Right atrium auricular region (tissue), 2 donors: ENCODE measurements at places on chromosomes 11 and 22.

DNA sequence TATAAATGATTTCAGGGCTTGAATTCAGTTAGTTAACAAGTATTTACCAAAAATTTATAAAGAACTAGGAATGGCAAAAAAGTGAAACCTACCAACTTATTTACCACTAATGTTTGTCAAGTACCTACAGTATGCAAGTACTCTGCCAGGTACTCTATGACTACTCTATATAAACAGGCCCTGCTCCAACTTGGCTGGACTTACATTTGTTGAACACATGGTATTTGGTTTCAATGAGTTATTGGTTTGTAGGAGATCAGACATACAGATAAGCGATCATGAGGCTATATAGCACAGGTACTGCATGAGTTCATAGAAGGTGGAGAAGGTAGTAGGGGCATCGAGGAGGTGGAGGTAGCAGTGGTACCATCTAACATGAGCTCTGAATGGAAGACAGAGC is 159.9 kb upstream of the PDGFD start:
- no peak for DNase-seq

DNA sequence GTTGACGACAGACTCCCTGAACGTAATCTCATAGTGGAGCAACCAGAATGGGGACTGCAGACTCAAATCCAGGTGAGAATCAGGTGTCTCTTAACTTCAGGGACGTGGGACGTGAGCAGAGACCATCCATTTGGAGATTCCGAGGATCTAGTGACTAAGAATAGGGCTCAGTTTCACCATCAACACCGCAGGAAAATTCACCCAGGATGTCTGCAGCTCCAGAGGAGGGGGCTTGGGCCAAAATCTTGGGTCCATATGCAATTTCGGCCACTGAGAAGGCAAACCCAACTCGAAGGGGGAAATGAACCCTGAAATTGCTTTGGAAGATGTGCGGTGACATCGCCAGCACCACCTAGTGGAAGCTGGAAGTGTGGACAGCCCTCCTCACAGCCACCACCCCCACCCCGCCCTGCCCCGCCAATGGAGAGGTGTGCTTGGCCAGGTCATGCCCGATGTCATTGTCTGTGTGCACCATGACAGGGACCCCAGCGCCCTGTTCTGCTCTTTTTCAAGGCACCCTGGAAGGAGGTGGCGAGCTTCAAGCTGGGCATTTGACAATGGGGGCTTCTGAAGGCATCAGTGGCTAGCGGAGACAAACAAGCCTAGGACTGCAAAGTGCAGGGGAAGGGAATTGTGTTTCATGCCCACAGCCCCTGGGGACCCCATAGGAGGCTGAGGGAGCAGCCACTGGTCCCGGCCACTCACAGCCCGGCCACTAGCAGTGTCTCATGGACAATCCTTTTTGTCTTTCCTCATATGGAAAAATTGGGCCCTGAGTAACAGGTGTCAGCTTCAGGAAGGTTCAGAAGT is 24.8 kb downstream of the APOL1 start:
- peak; percentile 71 for DNase-seq

DNA sequence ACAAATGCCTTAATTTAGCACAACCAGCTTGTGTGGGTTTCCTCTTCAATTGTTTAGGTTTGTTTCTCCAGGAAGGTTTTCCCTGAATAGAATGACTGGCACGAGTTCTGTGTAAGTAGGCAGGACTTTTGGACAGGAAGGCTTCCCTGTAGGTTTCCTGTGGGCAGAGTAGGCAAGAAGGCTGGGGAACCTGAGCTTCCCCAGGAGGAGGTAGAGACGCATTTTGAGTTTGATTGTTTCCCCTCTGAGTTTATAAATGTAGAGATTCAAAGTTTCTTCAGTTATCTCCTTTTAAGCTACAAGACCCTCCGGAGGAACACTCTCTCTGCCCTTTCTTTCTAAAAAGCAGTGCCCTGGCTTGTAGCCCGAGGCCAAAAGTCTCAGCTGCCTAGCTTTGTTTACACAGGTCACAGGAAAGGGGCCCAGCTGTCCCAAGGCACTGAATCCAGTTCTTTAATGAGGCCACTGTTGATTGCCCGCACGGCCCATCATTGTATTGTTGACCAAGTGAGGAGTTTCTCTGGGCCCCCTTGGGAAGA is 66.6 kb upstream of the RDX start:
- DNase-seq, result no peak

DNA sequence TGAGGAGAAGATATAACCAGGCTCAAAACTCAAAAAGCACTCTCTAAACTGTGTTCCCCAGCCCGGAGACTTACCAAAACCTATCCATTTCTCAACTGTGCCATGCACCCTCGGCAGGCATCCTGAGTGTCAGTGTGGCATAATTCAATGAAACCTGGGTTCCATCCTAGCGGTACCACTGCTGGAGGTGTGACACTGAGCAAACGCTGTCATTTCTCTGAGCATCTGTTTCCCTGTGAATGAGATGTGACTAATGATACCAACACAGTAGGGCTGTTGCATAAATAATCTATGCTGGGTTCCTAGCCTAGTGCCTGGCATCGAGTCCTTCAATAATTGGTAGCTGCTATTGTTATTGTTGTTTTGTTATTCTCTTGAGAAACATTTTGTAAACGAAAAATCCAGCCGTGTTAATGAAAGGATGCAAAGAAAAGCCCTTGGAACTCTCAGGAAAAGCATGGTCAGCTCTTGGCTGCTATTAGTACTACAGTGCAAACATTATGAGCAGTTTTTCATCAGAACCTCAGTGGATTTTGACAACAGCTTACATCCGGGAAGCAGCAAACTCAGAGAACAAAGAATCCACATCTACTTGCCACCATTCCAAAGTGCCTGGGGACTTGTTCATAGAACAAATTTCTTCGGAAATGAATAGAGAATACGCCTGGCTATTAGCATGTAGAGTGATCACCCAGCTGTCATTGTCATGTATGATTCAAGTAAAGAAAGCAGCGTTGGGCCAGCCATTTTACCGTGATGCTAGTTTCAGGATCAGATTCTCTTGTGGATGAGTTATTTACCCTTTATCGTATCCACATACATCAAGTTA is 53.7 kb downstream of the TECTA start:
- no peak for DNase-seq

DNA sequence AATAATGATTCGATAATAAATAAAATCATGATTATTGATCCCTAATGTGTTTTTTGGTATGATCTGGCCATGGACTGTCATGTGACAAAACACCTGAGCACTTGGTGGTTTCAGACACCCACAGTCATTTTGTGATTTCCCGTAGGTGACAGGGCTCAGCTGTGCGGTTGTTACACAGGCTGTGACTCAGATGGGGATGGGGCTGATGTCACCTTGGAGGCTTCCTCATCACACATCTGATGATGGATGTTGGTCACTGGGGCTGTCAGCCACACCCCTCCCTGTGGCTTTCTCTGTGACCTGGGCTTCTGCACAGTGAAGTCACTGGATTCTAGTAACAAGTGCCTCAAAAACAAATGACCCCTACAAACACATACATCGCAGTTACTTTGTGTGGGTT is 995.1 kb downstream of the BRD1 start:
- no peak for DNase-seq

GRCh38 chr11:29449281-29450074 is 567.4 kb downstream of the KCNA4 start:
- DNase-seq, result no peak

- DNase-seq, result no peak
Observed at GRCh38 chr11:12592283-12592682, 81.9 kb upstream of the TEAD1 start.

DNA sequence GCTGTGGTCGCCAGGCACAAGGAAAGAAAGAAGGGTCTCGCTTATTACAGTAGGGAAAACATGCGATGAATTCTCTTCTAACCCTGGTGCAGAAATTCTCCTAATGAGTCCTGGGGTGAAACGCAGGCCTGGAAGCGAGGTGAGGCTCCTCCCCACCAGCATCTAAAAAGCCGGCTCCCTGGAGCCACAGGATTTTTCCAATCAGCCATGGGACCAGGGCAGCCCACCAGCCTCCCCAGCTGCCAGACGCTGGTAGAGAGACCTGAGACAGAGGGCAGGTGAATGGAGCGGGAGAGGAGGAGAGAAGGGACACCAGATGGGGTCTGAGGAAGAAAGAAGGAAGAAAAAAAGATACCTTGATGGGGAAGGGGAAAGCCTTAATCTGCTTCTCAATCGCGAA is 28.6 kb downstream of the APOL3 start:
- DNase-seq, result no peak
